ENCODE measurements at places on chromosomes 2 and 18. TPM values are rescaled to one million over a fixed set of nuclear protein-coding genes. Genes with fewer than 3 reads are reported as not detected.

SIX3 gene
- 1.7 TPM for total RNA-seq

IL36A gene
- total RNA-seq: not detected

AQP12A gene
- not detected for total RNA-seq

SLC38A11 gene
- not detected for total RNA-seq

RAB3GAP1 gene
- total RNA-seq: 29.7 TPM

CD8B2 gene
- total RNA-seq: not detected

STK17B gene
- 26.5 TPM for total RNA-seq

LOXHD1 gene
- total RNA-seq: 0.07 TPM

KCNF1 gene
- 3.0 TPM for total RNA-seq

CCDC148 gene
- total RNA-seq: 0.07 TPM

IFIH1 gene
- 0.55 TPM for total RNA-seq

ELOA2 gene
- total RNA-seq: not detected

GRCh38 chr2:237790353-237790752 is 8.2 kb upstream of the RBM44 start:
- no peak for DNase-seq

DNA sequence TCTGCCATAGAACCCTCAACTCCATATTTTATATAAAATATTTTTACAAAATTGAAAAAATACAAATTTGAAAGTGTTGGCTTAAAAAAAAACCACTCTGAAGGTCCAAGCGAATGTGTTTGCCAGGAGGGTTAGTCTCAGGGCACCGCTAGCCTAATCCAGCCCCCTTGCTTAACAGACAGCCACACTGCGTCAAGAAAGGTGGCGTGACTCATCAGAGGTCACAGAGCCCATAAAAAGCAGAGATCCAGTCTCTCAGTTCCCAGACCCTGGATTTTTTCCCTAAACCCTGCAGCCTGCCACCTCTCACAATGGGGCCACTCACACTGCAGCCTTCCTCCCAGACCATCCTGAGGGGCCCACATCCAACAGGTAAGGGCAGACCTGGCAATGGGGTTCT is 3.9 kb upstream of the TNS1 start:
- DNase-seq: no peak

DNA sequence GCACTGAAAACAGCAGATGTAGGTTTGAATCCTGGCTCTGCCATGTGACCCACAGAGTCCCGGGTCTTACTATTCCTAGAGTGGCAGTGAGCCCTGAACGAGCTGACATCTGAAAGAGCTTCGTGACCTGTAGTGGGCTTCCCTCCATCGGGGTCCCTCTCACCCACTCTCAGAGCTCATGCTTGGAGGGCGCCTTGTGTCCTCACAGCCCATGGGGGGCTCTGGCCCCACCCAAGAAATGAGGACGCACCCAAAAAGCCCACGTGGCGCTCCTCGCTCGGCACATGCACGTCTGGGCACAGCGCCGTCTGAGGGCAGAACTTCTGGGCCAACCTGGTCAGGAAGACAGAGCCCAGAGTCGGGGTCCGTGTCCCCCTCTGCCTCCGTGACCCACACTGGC is 23.7 kb downstream of the LBH start:
- no peak for DNase-seq

- DNase-seq: no peak
These were observed 43.0 kb upstream of the ANKRD44 start for GRCh38 chr2:197353393-197354168.

DNA sequence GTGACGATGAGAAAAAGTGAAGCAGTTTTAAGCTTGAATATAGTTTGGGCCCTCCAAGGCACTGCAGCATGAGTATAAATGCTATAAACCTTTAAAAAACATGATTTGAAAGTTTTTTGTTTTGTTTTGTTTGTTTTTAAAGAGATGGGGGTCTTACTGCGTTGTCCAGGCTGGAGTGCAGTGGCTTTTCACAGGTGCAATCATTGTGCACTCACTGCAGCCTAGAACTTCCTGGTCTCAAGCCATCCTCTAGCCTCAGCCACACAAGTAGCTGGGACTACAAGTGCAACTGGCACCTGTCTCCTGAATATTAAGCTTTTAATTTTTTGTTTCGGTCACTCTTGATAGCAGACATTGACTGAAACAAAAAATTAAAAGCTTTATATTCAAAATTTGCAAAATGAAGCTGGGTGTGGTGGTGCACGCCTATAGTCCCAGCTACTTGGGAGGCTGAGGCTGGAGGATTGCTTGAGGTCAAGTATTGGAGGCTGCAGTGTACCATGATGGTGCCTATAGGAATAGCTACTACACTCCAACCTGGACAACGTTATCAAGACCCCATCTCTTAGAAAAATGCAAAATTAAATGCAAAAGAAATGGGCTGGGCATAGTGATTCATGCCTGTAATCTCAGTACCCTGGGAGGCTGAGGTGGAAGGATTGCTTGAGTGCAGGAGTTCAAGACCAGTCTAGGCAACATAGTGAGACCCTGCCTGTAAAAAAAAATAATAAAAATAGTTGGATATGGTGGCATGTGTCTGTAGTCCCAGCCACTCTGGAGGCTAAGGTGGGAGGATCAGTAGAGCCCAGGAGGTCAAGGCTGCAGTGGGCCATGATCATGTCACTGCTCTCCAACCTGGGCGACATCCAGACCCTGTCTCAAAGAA is 15.0 kb downstream of the FZD5 start:
- DNase-seq: no peak

GRCh38 chr2:109209412-109209811 is 80.4 kb downstream of the SH3RF3 start:
- DNase-seq: no peak

GRCh38 chr2:157364257-157364974 is 38.8 kb upstream of the ERMN start:
- no peak for DNase-seq

DNA sequence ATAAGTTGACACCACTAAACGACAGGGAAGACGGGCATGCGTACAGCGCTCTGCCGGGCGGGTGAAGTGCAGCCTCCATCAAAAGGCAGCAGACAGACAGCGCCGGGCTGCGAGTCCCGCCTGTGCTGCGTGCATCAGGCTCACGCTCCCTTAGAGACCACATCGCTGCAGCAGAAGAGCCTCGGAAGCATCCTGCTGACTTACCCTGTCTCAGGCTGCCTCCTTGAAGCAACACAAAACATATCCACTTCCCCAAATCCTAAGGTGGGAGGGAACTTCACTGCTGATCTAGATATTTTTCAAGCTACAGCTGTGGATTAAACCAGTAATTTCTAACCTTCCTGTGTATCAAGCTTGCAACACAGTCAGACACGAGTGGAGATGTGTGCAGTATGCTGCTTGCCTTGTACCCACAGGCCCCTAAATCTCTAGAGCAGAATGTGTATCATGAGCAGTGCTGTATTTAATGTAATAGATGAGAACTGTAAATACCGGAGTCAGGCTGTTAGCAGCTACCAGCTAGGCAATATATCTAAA is 6.4 kb downstream of the MYT1L start:
- peak; percentile 29 for DNase-seq

GRCh38 chr2:101818531-101819451 is 121.3 kb downstream of the MAP4K4 start:
- no peak for DNase-seq

DNA sequence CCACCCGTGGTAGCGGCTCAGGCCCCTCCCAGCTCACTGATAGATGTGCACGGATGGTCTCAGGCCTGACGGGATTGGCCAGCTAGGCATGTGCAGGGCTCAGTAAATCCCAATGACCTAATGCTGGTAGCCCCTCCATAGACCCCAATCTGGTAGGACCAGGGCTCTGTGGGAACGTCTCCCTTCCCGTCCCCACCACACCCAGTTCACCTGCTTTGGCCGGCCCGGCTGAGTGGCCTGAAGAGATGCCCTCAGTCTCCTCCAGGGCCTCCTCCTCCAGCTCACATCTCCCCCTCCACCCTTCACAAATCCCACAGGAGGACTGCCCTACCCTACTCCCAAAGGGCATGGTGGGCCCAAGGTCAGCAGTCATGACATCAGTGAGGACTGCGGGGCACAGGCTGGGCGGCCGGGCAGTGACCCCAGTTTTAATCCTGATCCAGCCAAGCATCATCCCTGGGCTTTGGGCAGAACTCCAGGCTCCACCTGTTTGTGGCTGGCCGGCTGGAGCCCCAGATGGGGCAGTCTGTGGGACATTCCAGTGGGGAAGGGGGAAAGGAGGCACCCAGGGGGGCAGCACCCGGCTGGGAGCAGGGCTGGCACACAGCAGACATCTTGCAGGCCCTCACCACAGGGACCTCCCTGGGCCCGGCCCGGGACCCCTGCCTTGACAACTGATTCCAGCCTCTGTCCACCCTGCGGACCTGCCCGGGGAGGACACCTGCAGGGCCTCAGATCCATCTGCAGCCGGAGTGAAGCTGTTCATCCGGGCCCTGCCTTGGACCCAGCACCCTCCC is 2.3 kb downstream of the KIF1A start:
- peak; percentile 57 for DNase-seq

- DNase-seq: no peak
These were observed 593.9 kb upstream of the NETO1 start for GRCh38 chr18:73461780-73462059.

DNA sequence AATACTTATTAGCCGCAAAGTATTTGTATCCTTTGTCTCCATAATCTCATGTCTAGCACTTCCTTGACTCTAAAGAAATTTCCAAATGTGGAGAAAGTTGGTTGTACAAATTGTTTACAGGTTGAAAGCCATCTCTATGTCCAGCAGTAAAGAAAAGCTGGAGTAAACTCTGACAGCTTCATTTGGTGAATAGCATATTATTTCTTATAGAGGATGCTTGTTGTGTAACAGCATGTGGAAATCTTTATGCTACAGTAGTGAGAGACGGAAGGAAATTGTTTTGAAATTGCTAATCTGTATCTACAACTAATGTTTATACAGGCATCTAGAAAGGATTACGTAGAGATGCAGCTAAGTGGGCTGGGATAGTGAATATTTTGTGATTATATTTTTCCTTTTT is 78.5 kb downstream of the UGGT1 start:
- DNase-seq: no peak

DNA sequence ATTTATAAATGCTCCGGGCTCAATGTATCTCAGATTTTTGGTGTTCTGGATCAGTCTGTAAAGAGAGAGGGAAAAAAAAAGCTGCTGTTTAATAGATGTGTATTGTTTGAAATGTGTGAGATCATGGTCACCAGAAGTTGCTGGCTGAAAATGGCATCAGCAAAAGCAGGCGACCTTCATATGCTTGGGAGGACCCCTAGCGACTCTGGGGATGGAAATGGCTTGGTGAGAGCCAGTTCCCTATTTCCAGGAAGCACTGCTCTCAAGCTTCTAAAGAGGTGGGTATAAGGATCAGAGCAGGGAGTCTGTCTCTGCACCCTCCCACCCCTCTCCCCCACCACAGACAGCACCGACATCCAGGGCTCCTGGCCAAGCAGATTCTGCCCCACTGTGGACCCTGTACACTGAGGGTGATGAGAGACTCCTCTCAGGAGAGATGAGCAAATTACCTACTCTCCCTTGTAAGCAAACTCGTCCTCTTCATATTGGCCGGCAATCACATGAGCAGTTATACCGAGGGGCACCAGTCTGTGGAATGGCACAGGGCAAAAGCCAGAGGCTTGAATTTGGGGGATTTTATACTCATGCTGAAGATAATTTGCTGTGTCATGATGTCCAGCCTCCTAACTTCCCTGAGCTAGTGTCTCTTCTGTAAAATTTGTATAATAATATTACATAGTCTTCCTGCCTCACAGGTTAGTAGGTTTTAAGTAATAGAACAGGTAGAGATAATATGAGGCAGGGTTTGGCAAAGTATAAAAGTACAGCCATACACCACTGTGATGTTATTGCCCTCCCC is 29.6 kb downstream of the LHCGR start:
- DNase-seq: peak; percentile 12

GRCh38 chr2:101775636-101776035 is 78.1 kb downstream of the MAP4K4 start:
- no peak for DNase-seq

DNA sequence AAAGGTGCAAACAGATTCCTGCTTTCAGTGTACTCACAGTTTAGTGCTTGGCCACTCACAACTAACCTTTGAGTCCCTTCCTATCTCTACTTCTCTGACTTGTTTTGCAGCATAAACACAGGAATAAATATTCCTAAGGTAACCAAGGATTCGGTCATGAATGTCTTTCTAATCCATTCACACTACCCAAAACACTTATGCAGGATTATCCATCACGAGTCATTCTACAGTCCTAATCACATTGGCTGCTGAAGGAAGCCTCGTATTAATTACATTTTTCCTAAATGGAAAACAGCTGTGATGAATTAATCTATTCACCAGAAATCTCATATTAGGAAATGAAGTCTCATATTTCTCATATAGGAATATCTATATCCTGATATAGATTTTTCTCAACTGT is 16.3 kb downstream of the RDH14 start:
- DNase-seq: no peak

DNA sequence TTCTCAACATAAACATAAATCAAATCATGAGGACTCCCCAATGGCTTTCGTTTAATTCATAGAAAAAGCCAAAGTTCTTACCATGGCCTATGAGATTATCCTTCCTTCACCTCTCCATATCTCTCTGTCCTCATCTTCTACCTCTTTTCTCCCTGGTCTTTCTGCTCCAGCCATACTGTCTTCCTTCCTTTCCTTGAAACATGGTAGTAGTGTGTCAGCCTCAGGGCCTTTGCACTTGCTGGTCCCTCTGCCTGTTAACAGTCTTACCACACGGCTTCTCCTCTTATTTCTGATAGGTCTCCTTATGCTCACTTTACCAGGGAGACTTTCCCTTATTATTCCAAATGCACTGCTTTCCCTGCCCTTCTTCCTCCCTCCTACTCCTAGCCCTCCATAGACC is 25.6 kb downstream of the APOB start:
- DNase-seq: no peak

DNA sequence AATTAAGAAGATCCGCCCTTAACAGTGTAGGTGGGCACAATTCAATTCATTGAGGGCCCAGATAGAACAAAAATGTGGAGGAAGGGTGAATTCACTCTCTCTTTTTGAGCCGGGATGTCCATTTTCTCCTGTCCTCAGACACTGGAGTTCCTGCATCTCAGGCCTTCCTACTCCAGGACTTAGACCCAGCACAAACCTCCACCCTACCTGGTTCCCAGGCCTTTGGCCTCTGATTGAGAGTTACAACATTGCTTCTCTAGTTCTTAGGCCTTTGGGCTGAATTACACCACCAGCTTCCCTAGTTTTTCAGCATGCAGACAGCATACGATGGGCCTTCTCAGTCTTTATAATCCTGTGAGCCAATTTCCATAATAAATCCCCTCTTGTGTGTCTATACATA is 87.8 kb upstream of the TMEM17 start:
- DNase-seq: no peak

GRCh38 chr18:45920367-45920766 is 46.8 kb downstream of the EPG5 start:
- no peak for DNase-seq

GRCh38 chr2:14828223-14828622 is 195.7 kb downstream of the LRATD1 start:
- no peak for DNase-seq

GRCh38 chr2:47737191-47737975 is 45.6 kb upstream of the MSH6 start:
- no peak for DNase-seq

GRCh38 chr2:156333951-156334495 is 1.5 kb upstream of the NR4A2 start:
- DNase-seq: peak; percentile 88

GRCh38 chr2:121824264-121824663 is 68.8 kb downstream of the TSN start:
- DNase-seq: no peak

GRCh38 chr2:140269000-140269399 is 1488.8 kb upstream of the NXPH2 start:
- DNase-seq: no peak
